Mucosa of descending colon (tissue), 3 donors: ENCODE measurements at places on chromosomes 1 and 21.

DNA sequence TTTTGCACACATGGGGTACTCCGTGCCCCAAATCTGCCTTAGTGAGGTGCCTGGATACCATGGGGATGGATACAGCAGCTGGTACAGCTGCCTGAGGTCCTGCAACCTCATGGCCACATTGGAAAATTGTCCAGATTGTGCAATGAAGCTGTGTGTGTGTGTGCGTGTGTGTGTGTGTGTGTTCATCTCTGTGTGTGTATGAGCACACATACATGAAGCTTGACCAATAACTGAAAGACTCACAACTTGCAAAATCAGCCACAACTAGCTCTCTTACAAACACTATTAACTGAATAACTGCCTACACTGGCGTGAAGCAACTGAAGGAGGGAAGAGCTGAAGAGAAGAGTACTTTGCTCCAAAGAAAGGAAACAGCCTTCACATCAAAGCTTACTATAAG lies 78.1 kb downstream of the ERG start:
- DNase-seq = no peak

DNA sequence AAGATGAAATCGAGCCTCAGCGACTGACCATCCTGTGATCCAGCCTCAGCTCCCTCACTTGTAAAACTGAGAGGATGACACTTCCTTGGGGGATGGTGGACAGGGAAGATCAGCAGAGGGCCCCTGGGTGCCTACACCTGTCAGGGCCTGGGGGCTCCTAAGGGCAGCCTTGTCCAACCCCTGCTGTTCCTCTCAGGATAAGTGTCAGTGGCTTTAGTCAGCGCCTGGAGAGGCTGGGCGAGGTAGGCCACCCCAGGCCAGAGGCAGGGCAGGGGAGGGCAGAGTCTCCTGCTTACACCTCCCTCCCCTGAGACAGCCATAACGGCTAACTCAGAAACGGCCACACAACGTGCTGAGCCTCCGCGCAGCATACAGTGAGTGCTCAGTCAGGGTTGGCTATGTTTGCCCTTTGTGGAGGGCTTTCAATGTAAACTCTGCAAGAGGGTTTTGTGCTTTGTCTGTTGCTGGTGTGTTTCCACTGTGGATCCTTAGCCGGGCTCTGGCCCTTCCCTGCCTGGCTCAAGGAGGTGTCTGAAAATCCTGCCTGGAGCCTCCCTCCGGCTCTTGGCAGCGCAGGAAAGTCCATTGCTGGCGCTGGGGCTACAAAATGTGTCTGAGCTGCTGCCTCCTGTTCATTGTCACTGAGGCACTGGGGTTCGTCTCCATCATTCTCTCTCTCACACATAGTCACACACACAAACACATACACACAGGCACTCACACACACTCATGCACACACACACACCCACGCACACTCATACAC lies 588.4 kb downstream of the PTPRU start:
- no peak for DNase-seq

DNA sequence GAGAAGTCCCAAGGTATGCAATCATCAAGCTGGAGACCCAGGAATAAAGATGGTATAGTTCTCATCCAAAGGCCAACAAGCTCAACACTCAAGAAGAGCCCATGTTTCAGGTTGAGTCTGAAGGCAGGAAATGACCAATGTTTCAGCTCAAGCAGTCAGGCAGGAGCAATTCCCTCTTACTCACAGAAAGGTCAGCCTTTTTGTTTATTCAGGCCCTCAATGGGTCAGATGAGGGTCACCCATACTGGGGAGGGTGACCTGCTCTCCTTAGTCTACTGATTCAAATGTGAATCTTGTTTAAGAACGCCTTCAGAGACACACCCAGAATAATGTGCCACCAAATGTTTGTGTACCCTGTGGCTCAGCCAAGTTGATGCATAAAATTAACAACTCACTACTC lies 262.4 kb downstream of the USP25 start:
- no peak for DNase-seq

GRCh38 chr1:245345191-245345884 lies 190.6 kb downstream of the KIF26B start:
- DNase-seq = no peak

DNA sequence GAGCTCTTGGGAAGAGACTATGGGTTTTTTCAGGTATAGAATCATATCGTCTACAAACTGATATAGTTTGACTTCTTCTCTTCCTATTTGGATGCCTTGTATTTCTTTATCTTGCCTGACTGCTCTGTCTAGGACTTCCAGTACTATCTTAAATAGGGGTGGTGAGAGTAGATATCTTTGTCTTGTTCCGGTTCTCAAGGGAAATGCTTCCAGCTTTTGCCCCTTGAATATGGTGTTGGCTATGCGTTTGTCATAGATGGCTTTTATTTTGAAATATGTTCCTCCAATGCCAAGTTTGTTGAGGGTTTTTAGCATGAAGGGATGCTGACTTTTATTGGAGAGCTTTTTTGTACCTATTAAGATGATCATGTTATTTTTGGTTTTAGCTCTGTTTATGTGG lies 170.3 kb downstream of the PTGER3 start:
- no peak for DNase-seq

GRCh38 chr1:85349224-85349623 lies 72.8 kb upstream of the BCL10 start:
- DNase-seq = no peak

GRCh38 chr1:171366085-171366484 lies 52.1 kb downstream of the FMO4 start:
- no peak for DNase-seq

- DNase-seq = no peak
Measured at GRCh38 chr1:80066060-80066459, 1059.5 kb upstream of the ADGRL4 start.

- DNase-seq = peak; percentile 47
Measured at GRCh38 chr1:55623311-55623710, 408.1 kb upstream of the USP24 start.

DNA sequence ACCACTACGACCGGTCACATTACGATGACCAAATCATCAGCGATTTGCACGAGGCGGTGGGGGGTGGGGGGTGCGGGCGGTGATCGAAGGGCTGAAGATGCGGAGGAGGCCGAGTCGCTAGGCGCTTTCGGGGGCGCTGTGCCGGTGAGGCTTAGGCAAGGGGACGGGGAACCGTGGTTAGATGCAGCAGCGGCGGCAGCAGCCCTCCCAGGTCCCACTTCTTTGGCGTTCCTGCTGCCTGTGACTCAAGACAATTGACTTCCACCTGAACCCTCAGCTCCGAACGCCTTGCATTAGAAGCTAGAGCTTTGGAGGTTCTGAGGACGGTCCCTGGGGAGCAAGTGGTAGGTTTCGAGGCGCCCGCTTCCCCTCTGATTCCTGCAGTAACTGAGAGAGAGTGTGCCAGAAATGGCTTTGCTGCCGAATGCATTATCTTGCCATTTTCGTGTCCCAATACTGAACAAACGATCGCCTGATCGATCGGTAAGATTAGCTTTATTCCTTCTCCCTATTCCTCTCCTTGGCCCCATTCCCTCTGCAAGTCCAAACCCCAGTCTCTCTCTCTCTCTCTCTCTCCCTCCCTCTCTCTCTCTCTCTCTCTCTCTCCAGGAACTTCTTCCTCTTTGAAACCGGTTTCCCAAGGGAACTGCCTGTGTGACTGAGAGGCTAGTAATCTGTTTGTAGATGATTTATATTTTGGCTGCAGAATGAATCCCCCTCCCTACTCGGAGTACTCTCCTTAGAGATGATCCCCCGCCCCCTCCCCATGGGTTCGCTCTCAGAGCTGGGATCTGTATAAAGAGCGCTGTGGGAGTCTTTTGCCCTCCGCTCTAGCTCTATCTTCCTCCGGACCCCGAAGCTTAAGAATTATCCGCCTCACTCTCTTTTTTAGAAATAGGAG lies 735 bp upstream of the BRINP3 start:
- peak; percentile 47 for DNase-seq

GRCh38 chr1:78839704-78840277 lies 166.7 kb downstream of the ADGRL4 start:
- no peak for DNase-seq

GRCh38 chr1:173420330-173420806 lies 56.8 kb upstream of the PRDX6 start:
- peak; percentile 72 for DNase-seq

GRCh38 chr1:15027515-15027986 lies 126.0 kb upstream of the TMEM51 start:
- no peak for DNase-seq

GRCh38 chr1:231564373-231564772 lies 35.9 kb downstream of the TSNAX start:
- no peak for DNase-seq

DNA sequence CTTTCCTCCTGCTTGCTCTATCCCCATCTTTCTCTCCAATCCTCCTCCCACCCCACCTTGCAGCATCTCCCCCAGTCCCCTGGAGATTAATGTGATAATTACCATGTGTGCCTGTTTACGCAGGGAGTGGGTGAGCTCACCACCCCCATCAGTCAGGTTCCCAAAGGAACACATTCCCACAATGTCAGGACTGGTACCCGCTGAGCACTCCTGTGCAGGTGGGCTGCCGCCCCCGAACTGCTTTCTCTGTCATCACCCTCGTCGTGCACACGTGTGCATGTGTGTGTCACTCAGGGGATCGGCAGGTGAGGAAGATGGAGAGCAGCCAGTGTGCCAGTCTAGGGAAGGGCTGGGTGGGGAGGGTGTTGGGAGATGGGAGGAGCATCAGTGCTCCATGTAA lies 163.4 kb downstream of the CACNA1E start:
- DNase-seq = no peak

DNA sequence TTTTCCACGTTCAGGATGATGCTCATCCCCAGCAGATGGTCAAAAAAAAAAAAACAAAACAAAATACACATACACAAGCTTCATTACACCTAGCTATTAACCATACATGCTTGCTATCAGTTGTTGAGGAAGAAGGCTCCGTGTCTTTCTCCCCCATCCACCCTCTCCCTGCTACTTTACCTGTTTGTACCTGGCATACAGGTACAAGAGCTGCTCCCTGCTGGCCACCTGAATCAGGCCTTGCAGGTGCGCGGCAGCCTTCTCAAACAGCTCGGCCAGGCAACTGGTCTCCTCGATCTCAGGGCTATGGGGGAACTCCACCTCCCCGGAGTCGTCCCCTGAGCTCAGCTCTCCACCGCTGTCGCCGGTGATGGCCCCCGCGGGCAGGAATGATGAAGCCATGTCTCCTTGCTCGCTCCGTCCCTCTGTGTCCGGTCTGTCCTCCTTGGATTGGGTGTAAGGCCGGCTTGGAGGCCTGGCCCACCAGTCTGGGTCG lies 464 bp downstream of the ACBD6 start:
- no peak for DNase-seq

DNA sequence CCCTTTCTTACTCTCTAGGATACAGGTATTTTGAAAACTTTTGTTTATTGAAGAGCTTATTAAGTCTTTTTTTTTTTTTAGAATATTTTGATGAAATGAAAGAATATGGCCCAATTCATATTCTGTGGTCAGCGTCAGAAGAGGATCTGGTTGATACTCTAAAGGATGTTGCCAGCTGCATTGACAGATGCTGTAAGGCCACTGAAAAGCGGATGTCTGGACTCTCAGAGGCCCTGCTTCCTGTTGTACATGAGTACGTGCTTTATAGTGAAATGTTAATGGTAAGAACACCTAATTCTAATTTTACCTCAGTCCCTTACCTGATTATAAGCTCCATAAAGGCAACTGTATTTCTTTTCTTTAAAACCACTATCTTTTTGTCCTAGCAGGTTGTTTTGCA lies 37.1 kb downstream of the SNX7 start:
- DNase-seq = no peak

- DNase-seq = no peak
Measured at GRCh38 chr1:231734417-231734816, 107.8 kb downstream of the DISC1 start.

DNA sequence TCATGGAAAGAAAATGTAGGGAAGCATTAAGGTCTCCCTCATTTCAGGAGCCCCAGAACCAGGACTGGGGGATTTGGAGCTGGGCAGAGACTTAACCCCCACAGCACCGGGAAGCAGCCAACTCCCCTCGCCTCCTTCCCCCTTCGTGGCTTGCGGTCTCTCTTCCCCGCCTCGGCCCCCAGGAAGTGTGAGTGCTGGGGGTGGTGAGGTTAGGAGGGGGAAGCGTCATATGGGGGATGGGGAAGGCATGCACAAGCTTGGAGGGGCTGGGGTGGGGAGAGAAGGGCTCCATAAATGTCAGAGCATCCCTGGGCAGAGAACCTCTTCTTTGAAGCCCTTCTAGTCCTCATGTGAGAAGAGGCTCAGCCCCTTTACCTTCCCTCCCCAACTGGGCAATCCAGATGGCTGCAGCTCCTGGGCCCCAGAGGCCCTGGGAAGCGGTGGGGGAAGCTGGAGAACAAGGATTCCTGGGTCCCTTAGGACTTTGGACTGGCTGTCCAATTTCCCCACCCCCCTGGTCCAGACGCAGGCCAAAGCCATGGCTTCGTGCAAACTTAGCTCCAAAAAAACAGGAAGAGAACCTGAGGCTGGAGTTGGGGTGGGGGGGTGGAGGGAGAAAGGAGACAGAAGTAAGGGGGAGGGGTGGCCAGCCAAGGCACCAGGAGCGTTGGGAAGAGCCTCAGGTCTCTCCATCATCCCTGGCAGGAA lies 7.8 kb downstream of the ZBTB7B start:
- DNase-seq = peak; percentile 69

DNA sequence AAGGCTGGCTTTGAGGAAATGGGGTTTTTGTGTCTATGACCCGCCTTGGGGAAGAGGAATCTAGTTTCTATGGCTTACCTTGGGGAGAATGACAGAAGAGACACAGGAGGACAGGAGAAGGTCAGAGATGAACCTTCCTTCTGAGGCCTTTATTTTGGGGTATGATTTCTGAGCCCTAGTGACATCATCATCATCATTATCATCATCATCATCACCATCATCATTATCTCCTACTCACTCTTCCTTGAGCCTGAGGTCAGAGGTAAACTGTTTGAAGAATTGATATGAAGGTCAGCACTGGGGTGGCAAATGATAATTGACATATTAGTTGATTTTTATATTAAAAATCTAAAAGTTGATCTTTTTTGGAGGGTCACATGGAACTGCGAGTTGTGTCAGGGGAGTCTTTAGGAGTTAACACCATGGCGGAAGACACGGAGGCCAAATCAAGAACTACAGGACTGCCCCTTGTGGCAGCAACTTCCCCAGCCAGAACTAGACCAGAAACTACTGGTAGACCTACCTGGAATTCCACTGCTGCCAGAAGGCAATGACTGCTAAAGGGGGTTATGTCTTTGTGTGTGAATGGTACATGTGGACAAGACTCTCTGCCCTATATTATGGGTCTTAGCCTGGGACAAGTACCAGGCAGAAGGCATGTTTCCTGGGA lies 49.8 kb upstream of the WLS start:
- DNase-seq = no peak

- no peak for DNase-seq
Measured at GRCh38 chr1:186611156-186611555, 69.1 kb downstream of the PTGS2 start.

DNA sequence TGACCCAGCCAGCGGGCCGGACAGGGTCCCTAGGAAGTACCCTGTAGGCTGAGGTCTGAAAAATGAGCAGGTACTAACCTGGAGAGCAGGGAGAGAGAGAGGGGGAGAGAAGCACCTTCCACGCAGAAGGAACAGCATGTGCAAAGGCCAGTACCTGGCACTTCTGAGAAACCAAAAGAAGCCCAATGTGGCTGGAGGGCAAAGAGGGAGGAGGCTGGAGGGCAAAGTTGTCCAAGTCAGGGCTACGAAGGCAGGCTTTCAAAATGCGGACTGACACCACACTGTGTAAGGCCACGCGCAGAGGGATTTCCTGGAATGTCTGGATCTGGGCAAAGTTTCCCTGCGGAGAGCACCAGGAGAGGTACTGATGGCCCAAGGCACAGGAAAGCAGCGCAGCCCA lies 64.4 kb downstream of the SSBP3 start:
- DNase-seq = no peak
